ENCODE measurements at places on chromosomes 12 and 14. TPM values are rescaled to one million over a fixed set of nuclear protein-coding genes. Genes with fewer than 3 reads are reported as not detected.

DNA sequence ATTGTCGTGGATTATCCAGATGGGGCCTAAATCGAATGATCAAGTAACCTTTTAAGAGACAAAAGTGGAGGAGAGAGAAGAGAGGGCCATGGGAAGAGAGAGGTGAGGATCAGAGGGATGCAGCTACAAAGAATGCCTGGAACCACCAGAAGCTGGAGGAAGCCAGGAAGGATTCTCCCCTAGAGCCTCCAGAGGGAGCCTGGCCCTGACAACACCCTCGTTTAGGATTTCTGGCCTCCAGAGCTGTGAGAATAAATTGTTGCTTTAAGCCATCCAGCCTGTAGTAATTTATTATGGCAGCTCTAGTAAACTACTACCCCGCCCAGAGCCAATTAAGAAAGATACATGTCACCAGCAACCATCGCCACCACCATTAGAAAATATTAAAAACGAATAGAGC, 46.2 kb upstream of the GSC start:
- no peak for DNase-seq

- peak; percentile 70 for DNase-seq
These were observed 41.4 kb downstream of the COX16 start for GRCh38 chr14:70317969-70318634.

DNA sequence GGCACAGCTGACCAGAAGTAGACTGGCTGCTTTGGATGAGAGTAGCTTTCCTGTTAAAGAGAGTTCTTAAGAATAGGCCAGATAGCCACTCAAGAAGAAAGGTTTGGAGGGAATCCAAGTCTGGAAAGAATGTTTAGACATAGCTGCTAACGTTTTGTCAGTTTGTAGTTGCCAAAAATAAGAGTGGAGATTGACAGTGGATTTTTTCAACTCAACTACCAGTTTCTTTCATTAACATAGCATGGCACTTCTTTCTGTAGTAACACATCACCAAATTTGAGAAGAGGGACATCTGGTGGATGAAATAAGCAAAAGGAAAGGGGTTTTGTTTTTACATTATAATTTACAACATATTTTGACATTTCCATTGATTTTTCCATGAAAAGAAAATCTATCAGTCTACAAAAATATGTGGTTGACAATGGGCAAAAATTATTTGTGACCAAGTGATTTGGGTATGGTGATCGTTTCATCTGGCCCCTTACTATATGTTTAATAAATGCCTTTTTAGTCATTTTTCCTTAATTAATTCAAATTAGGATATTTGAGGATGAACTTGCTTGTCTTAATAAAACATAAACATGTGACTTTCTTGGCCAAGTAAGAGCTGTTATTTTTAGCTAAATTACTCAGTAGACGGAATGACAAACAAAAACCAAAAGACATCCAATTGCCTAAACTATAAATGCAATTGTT, 71.1 kb downstream of the PTPRR start:
- peak; percentile 87 for DNase-seq

GRCh38 chr12:114709112-114709511, 25.1 kb upstream of the TBX3 start:
- DNase-seq, result no peak

The ZC2HC1C gene
- total RNA-seq, result 1.6 TPM

Measured in fibroblast of the aortic adventitia (primary cell).